ENCODE measurements at places on chromosomes 2 and 18.

- DNase-seq, result no peak
These were observed 52.5 kb upstream of the SALL3 start for GRCh38 chr18:78927156-78927555.

GRCh38 chr18:34457761-34458160 lies 233.0 kb upstream of the NOL4 start:
- DNase-seq, result no peak

- no peak for DNase-seq
These were observed 379.0 kb upstream of the RND3 start for GRCh38 chr2:150866431-150866830.

DNA sequence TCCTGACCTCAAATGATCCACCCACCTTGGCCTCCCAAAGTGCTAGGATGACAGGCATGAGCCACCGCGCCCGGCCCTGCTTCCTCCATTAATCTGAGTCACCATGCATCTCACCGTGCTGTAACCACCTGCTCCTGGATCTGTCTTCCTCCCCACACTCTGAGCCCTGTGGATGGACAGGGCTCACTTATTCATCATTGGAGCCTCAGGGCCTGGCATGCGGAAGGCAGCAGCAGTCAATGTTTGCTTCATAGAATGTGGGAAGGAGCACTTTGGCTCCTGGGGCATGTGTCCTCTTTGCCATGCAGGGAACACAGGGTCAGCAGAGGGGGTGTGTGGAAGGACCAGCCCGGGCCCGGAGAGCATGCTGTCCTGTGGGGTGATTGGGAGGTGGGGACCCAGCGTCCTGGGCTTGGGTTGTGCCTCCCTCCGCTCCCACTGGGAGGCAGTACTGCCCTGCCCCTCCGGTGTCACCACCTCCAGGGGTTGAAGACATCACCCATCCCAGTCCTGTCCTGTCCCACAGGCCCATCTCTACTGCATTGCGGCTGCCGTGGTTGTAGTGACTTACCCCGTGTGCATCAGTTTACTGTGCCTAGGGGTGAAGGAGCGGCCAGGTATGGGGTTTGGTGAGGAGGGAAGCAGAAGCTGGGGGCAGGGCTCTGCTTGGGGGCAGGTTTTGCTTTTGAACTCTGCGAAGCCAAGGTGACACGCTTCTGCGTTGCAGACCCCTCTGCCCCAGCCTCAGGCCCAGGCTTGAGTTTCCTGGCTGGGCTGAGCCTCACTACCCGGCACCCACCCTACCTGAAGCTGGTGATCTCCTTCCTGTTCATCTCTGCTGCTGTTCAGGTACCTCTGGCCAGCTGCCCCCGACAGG lies 11.5 kb downstream of the MFSD2B start:
- DNase-seq, result no peak

GRCh38 chr2:28068088-28068487 lies 177.6 kb downstream of the BABAM2 start:
- DNase-seq, result no peak

DNA sequence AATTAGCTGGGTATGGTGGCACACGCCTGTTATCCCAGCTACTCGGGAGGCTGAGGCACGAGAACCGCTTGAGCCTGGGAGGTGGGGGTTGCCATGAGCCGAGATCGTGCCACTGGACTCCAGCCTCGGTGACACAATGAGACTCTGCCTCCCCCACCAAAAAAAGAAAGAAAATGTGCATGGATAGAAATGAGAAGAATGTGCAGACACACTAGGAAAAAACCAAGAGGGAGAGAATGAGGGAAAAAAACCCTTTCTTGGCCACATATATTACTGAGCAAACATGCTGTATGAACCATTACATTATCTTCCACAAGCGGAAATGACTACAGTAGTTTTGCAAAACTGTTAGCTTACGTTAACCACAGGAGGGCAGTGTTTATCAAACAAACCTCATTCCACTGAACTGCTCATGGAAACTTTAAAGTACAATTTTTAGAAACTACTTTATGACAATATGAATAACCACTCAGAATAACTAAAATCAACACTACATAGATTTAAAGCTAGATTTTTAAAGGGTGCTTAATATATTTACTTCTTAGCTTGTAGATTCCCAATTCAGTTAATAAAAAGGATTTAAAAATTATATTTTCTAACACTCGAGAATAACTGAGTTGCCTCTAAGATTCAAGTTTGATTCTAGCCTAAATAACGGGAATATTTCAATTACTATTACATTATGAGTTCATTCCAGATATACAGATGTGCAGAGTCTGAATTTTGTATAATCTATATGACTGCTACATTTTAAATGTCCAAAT lies 26.4 kb downstream of the ASXL2 start:
- peak; percentile 18 for DNase-seq

GRCh38 chr2:236871500-236872001 lies 214.1 kb upstream of the COPS8 start:
- DNase-seq, result no peak

GRCh38 chr18:59660366-59660765 lies 36.9 kb downstream of the CCBE1 start:
- DNase-seq, result no peak

GRCh38 chr18:22194151-22194598 lies 24.8 kb downstream of the GATA6 start:
- no peak for DNase-seq

DNA sequence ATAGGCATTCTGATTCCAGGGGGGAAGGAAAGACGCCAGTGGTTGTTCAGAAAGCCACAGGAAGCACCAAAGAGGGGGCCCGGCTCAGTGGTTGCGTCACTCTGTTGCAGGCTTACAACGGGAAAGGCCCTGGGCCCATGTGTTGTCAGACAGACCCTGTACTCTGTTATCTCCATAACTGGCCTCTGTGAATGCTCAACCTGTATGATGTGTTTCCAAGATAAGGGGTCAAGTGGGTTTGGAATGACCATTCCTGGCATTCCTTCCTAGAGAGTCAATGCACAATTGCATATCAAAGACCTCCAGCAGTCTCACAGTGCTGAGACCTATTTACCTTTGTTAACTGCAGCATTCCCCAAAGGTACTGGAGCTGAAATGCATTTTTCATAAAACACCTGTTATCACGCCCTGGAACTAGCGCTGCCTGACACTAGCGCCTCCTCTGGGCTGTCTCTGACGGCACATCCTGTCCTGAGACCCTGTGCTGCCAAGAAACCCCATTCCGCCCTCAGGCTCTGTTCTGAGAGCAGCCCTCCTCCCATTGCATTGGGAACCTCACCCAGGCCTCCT lies 13.2 kb upstream of the LRRFIP1 start:
- peak; percentile 63 for DNase-seq

DNA sequence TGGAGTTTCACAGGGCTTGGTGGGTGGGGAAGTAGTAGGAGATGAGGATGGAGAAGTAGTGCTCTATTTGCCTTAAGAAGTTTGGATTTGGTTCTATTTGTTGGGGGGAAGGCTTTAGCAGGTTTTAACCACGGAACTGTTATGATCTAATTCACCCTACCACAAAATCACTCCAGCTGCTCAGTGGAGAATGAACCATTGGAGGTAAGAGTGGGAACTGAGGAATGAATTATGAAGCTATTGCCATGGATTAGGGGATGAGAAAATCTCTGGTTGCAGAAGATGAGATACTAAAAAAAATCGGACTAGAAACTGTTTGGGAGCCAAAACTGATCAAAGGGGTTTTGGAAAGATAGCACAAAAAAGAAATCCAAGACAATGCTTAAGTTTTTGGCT lies 488.9 kb downstream of the DLGAP1 start:
- no peak for DNase-seq

DNA sequence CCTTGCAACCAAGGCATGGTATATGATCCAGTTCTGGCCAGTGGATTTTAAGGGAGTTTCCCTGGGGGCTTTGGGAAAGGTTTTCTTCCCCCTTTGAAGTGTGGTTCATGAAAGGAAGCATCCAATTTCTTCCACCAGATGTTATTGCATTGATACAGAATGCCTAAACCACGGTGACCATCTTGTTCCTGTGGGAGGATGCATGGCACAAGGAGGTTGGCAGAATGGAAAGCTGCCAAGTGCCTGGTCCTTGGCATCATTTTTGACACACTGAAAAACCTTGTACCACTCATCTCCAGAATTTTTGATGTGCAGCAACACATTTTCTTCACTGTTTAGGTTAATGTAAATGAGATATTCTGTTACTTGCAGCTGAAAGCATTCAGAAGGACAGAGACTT lies 55.2 kb upstream of the CXCR4 start:
- no peak for DNase-seq

DNA sequence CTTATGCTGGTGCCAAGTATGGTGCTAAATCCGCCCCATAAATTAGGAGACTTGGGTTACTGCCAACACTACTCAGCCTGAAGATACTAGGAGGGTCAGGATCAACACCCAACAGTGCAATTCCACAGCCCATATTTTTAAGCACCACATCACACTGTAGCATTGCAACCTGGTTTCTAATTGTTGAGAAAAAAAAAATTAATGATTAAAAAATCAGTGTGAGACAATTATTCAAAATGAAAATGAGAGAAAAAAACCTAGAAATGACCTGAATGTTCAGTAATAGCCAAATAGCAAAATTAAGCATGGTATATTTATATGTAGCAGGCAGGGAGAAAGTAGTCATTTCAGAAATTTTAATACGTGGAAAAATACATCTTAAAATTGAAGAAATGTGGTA lies 29.2 kb upstream of the HNRNPLL start:
- DNase-seq, result no peak

DNA sequence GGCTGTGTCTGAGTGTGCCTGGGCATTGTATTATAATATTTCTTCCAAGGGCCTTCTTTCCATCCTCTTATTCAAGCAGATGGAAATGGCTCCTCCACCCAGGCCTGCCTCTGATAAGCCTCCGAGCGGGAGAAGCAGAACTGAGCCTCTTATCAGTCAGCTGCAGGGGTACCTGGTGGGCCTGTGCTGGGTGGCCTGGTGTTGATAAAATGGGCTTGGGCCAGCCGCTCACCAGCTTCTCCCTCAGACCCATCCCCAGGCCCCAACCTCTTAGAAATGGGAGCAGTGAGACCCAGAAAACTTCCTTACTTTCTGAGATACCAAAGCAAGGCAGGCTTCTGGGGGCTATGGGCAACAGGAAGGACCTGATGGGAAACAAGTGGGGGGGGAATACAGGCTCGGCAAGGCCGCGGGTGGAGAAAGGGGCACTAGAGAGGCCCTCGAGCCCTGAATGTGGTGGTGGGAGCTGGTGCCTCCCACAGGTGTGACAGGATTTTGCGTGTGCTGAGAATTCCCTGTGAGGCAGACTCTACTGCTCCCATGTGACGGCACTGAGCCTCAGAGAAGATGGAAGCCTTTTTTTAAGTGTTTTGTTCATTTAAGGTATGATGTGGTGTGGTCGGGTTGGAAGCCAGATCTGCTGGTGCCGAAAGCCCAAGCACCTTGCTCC lies 18.3 kb downstream of the GYPC start:
- DNase-seq, result no peak

- DNase-seq, result no peak
These were observed 148.3 kb upstream of the ALKAL2 start for GRCh38 chr2:436205-436604.

- no peak for DNase-seq
These were observed 34.0 kb downstream of the SH3RF3 start for GRCh38 chr2:109162999-109163398.

- no peak for DNase-seq
These were observed 104.2 kb downstream of the LRRC30 start for GRCh38 chr18:7334973-7335568.

DNA sequence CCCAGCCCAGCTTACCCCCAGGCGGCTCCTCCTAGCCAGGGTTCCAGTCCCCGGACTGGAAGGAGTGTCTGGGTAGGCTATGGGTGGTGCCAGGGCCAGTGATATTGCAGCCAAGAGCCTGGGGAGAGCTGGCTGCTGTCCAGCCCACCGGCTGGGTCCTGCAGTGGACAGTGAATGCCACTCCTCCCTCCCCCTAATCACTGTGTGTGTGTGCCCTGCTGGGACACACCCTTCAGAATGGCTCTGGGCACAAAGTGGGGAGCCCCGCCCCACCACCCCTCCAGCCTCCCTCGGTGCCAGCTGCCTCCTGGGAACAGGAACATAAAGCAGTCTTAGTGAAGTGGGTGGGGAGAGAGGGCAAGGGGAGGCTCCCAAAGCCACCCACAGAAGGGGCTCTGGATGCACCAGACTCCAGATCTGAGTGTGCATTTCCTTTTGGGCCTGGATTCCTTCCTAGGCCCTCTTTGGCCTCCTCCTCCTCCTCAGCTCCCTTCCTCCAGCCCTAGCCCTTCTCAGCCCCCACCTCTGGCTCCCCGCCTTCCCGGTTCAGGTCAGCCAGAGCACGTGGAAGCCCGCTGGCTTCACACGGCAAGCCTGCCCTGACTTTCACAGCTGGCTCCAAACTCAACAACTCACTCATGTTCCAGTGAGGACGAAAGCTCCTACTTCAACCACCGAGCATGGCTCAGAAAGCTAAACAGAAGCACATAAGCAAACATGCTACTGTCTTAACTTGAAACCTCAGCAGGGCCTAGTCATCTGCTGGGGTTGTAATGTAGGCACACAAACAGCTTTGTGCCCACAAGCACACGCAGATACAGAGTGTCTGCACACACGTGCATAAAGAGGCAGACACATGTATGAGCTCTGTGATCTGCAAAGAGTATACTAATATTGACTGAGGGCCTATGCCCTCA lies 209.2 kb upstream of the SMAD2 start:
- DNase-seq, result no peak

DNA sequence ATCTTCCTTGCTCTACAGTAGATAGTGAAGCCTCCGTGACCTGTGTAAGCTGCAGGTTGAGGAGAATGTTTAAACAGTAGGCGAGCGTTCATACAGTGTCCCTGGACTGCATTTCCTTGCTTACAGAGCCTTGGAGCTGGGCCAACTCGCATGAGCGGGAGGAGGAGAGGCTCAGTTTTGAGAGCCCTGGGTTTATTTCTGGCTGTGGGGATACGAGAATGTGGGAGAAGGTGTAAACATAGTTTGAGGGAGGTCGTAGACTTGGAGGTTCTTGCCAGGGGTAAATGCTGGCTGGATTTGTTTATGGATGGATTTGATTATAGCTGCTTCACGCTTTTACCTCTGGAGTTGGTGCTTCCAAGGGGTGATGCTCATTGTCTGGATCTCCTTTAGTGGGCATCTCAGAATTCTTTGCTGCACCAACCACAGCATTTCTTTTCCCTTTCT lies 20.8 kb downstream of the CRIM1 start:
- DNase-seq, result no peak

DNA sequence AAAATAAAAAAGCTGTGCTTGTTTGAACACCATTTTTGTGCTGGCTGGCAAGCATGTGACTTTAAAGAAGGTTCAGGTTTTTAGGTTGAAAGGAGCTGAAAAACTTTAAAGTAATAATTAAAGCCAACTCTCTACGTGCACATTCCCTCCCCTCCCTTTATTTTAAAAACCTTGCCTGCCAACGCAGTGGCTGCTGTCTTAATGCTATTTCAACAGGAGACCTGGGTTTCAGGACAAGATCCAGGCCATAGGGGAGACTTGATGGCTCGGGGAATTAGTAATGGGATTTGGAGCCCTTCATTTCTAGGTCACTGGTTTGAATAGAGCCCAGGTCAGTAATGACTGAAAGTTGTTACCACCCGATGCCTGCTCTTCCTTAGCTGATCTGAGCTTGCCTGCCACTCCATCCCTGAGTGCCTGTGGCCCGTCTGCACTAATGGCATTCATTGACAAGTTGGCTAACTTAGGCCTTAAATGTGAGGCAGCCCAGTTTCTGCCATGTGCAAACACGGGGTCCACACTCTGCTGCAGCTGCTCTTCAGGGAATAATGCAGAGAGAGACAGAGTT lies 1233.2 kb upstream of the ZEB2 start:
- peak; percentile 2 for DNase-seq

- DNase-seq, result no peak
These were observed 48.5 kb downstream of the ANKRD12 start for GRCh38 chr18:9184998-9185613.
